ENCODE measurements at places on chromosomes 6 and 20. TPM values are rescaled to one million over a fixed set of nuclear protein-coding genes. Genes with fewer than 3 reads are reported as not detected.

DNA sequence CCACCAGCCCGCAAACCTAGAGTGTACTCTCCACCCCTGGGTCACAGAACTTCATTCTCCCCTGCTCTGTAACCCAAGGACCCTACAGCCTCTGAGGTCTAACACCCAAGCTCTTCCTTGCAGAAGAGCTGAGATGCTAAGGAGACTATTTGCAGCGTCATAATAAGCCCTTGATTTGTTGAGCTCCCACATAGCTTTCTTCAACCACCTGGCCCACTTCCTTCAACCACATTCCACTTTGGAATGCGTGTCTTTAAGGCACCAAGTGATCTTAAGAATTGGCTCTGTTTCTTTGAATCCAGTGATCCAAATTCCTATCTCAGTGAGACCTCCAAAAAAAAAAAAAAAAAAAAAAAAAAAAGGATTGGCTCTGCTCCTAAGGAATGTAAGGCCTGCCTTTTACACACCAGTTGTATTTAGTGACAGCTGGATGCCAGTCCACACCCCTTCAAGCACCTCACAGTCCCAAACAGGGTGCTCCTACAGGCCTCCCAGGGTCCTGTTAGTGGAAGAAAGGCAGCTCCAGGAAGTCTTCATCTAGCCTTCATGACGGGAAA lies 106.2 kb downstream of the UBE3D start:
- DNase-seq = no peak

DNA sequence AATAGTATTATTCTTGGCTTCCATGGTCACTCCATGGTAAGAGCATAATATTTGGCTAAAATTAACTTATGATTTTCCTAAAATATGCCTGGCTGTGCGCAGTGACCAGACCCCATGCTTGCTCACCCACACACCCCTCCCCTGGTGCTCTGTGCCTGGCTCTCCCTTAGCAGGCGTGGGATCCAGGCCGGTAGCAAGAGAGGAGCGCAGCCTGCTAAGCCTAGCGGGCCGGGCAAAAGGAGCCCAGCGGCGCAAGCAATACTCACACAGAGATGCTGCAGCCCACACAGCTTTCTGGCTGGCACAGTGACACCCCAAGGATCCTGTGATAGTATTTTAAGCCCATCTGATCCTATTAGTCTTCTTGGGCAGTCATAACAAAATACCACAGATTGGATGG lies 79.8 kb upstream of the EYS start:
- DNase-seq = no peak

Gene PCK1
- 0.10 TPM for polyA plus RNA-seq

DNA sequence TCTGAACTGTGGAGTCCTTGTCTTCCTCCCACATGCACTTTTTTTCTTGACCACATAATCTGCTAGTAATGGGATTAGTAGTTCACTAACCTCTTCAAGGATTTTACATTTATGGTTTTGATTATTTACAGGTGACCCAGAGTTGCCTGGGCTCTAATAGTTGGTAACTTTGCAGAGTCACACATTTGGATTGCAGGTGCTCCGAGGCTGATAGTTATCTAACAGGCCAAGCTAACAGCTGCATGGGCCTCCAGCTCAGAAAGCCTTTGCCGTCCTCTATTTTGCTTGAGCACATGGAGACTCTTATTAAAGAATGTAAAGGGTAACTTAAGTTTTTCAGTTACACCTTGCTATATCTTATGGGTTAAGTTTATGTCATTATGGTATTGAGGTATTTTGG lies 95.4 kb downstream of the ANKS1A start:
- DNase-seq = no peak

DNA sequence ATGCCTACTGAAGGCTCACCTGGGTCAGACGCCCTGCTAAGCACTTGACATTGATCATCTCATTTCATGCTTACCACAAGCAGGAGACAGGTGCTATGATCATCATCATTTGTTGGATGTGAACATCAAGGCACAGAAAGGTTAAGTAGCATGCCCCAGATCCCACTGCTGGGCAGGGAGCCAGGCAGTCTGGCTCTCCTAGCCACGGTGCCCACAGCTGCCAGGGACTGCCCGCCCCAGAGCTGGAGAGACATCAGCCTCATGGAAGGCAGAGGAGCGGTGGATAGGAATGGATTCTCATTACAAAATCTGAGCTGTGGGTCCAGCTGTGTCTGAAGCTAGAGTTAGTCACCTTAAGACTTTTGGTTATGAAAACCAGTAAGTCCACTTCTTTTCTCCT lies 3.6 kb downstream of the SULF2 start:
- no peak for DNase-seq

DNA sequence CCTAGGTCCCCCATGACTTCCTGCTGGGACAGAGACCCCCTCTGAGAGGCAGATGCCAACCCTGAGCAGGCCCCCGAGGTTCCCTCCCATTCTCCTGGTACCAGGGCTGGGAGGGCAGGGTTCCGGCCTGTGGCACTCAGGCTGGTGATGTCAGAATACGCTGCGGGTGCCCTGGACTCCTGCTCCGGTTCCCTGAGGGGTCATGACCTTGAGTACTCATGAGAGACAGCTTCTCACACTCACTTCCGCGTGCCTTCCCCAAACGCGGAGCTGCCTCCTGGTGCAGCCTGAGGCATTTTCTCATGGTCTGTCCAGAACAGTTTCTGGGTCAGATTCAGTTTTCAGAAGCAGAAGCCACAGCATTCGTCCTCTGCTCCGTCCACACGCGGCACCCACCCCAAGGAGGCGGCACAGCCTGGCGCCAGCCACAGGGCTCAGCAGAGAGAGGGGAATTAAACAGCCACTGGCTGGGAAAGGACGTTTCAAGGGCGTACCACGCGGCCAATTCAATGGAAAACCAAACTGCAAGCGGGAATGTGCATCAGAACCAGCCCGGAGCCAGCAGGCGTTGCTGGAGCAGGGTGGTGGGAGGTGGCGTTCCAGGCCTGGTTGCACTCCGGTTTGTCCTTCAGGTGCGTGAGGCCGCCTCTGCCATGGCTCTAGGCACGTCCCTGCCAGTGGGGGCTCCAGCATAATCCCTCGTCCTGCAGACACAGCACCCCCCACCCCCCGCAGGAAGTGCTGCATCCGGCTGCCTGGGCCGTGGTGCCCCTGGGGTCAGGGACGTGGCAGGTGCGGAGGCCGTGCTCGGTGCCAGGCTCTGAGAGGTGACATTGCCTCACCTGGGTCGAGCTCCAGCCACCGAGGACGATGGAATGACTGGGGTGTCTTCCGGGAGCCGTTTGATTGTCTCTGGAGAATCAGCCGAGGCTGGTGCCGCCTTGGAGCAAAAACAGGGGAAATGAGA lies 58.3 kb upstream of the BHLHE23 start:
- DNase-seq = no peak

DNA sequence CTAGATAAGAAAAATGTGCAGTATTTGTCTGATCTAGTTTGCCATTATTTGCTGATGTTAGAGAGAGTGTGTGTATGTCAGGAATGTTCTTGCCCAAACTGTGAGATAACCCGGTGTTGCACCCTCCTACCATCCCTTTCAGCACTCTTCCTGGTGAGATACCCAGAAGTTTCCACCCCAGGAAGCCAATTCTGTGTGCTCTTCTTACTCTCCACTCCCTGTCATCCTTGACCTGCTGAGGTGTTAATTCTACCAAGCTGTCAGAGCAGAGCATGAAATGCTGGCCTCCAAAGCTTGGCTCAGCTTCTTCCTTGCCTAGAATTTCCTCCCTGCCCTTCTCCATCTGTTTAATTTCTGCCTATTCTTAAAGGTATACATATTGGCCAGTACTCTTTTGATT lies 237.3 kb upstream of the CNR1 start:
- no peak for DNase-seq

Gene SLC22A3
- polyA plus RNA-seq = 9.8 TPM

- no peak for DNase-seq
These were observed 82.1 kb downstream of the SLC23A2 start for GRCh38 chr20:4919047-4919704.

Gene PRL
- polyA plus RNA-seq = 2.6 TPM

DNA sequence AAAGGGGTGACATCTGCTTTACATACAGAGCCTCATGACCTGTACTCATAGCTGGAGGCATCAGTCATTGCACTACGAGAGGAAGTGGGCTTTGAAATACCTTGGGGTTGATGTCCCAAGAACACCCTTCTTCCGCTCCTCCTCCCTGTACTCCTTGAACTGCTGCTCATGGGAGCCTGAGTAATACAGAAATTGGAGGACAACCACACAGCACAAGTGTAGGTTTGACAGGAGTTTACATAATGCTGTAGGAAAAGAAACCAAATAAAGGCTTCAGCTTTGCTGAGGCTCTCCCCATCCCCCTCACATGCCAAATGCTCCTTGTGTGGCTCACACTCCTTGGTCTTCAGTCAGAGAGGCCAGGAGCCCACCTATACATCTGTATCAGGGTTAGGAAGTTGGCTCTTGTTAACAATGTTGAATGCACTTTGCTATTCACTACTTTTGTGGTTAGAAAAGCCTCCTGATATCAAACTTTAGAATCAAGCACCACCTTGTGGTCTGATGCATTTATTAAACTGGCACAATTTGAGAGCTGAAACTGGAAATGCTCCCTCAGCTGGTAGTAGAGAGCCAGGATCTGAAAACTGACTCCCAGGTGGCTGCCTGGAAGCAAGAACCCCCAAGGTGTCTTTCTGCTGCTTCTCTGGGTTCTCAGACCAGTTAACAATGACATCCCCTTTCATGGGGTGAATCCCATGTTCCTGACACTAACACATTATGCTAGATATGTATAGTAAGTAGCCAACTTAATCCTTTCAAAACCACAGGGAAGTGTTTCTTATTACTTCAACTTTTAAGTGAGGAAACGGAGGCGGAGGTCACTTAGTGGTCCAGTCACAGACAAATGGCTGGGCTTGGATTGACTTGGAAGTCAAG lies 56.2 kb upstream of the EDN1 start:
- peak; percentile 75 for DNase-seq

Gene WFDC5
- polyA plus RNA-seq = not detected

- DNase-seq = no peak
These were observed 185.4 kb downstream of the TRIM27 start for GRCh38 chr6:28738396-28738765.

- DNase-seq = no peak
These were observed 178.0 kb downstream of the DTNBP1 start for GRCh38 chr6:15484821-15485220.

All from muscle of arm (tissue), 14 donors.